ENCODE measurements at places on chromosomes 3 and 15. TPM values are rescaled to one million over a fixed set of nuclear protein-coding genes. Genes with fewer than 3 reads are reported as not detected.

GRCh38 chr3:14425581-14426304, 23.3 kb downstream of the SLC6A6 start:
- DNase-seq = no peak

DNA sequence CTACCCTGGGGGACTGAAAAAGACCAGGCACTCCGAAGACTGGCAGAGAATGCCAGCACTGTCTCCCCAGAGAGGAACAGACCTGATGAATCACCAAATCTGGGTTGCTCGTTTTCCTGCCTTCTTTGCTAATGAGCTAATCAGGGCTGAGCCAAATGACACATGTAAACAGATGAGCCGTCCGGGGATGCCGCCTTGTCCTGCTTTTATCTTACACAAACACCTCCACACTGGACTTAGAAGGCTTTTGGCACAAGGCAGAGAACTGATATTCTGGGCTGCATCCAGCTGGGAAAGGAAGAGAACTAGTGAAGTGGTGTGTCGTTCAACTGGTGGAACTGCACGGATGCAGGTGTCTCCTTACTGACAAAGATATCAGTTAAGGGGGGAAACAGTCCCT, 88.1 kb downstream of the MECOM start:
- no peak for DNase-seq

GRCh38 chr3:181698263-181698954, 13.3 kb upstream of the SOX2 start:
- no peak for DNase-seq

Gene MEIS2
- polyA plus RNA-seq = 167 TPM

Gene SOX2
- 0.68 TPM for polyA plus RNA-seq

DNA sequence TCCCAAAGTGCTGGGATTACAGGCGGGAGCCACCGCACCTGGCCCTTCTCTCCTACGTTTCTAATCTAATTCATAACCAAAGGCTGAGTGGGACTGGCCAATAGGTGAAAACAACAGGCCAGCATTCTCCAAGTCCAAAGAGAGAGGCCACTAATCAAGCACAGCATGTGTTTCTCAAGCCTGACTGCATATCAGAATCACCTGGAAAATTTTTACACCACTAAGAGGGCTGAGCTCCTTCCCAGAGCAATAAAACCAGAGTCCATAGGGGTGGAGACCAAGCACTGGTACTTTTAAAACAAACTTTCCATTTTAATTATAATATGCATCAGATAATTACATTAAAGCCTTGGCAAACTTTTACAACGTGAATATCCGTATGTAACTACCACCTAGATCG, 254.4 kb downstream of the OPA1 start:
- no peak for DNase-seq

DNA sequence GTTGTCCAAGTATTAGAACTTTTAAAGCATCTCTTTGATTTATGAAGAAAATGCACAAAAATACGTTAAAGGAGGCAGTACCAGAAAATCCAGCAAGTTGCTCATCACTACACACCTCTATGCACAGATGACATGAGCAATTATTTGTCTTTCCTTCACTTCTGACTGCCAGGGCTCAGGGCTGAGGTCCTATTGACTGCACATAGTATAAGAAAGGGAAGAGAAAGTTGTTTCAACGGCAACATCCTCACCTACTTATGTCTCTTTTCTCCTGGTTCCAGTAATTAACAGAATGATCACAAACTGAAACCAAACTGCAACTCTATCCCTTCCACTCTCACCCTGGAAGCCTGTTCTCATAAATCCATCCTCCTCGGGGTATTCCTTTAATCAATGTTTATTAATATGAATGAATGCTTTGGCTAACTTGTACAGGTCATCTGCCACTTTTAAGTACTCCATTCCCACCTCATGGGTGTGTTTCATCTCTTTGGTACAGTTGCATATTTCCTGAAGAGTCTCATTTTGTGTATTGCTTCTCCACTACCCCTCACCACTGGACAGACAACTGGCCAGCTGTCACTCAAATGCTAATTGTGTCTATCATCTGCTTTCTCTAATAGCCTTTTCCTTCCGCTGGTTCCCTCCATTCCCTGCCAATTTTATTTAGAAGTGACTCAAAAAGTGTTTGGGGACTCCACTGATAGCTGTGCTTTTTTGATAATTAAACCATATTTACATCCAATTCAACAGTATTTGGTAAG, 34.5 kb downstream of the RAB27A start:
- no peak for DNase-seq

GRCh38 chr3:104856741-104857140, 510.0 kb upstream of the ALCAM start:
- DNase-seq = no peak

DNA sequence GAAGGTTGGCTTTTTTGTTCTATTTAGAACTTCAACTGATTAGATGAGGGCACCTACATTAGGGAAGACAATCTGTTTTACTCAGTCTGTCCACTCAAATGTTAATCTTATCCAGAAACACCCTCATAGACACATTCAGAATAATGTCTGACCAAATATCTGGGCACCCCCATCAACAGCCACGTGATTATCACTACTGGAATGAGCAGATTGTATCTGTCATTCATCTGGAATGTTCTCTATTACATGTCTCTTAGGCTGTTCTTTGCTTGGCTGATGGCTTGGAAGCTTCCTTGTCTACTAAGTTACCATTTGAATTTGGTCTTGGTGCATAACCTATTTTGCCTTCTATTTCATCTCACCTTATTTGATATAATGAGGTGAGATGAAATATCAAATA, 15.7 kb upstream of the LRRC58 start:
- no peak for DNase-seq

DNA sequence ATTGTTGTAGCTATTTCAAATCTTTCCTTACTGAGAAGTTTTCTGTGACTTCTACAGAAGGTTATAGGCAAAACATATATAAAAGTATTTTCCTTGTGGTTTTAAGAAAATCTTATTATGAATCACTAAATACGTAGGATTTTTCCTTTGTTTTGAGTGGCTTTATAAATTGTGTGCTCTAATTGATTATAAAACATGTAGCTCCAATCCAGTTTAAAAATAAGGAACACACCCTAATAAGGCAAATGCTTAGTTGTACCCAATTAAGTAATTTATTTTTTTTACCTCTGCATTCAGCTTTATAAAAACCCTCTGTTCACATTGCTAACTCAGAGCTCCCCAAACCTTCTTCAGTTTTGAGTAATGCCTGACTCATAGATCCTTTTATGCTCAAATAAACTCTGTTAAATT, 408.0 kb downstream of the NAALADL2 start:
- no peak for DNase-seq

DNA sequence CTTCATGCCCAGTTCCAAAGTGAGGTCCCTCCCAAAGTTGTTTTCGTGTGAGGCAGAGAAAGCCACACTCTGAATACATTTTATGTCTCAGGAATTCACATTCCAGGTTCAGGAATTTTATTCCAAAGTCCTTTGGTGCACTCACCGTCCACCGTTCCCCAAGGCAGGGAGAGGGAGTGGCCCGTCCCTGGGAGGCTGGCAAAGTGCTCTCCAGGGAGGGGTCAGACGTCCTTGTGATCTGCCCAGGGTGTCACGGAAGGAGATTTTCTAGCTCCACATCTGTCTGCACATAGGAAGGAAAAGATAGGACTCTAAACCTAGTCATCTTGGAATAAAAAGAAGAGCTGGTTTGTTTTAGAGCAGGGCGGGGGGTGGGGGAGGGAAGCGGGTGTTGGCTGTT, 47.9 kb downstream of the KLF13 start:
- DNase-seq = no peak

Gene CACNA2D2
- polyA plus RNA-seq = 14.6 TPM

GRCh38 chr3:176872771-176873209, 324.5 kb downstream of the TBL1XR1 start:
- DNase-seq = peak; percentile 46

DNA sequence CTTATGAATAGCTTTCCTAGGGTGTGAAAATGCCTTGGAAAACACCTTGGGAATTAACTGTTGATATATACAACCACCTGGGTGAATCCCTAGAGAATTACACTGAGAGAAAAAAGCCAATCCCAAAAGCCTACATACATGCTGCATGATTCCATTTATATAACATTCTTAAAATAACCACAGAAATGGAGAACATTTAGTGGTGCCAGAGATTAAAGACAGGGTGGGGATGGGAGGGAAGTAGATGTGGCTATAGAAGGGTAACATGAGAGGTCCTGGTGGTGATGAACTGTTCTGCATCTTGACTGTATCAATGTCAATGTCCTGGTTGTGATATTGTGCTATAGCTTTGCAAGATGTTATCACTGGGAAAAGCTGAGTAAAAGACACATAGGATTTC, 291.0 kb downstream of the CLSTN2 start:
- DNase-seq = no peak

- DNase-seq = no peak
Measured at GRCh38 chr15:89899295-89899945, 5.6 kb upstream of the AP3S2 start.

- DNase-seq = no peak
Measured at GRCh38 chr3:98518816-98519215, 3.9 kb downstream of the CLDND1 start.

DNA sequence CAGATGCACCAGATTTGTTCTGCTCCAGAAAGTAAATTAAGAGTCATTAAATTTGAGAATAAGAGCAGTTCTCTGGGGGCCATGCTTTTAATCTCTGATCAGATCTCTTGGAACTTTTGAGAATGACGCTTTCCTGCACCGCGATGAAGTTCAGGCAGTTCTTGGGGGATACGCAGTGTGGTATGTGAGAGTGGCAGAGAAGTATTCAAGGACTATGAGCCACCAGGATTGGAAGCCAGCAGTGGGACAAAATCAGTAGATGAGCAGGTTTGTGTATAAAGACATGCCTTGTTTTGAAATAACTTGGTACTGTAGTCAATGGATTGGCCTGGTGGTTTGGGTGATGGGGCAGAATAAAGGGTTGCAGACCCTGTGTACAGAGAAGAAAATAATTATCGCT, 483.6 kb downstream of the ERC2 start:
- no peak for DNase-seq

DNA sequence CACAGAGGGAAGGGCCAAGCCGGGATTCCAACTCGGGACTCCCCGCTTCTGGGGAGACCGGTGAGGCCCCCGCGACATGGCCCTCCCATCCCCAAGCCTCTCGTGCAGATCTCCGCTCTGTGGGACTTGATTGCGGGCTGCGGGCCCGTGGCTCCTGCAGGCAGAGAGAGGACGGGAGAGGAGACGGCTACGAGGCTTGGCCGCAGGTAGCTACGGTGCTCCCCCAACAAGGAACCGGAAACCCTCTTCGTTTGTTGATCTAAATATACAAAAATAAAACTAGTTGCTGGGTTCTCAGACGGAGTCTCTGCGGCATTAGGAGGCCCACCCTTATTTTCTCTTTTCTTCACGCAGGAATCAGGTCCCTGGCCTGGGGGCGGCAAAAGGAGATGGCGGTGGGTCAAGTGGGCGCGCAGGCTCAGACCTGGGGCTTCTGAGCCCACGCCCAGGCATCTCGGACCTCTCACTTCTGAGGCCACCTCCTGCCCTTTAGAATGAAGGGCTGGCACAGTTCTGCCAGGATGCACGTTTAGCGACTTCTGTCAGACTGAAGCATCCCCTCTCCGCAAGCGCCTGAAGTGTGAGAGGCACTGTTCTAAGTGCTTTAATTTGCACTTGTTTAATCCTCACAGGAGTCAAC, 10.9 kb downstream of the GNB5 start:
- DNase-seq = no peak

Gene OR5K3
- polyA plus RNA-seq = not detected

DNA sequence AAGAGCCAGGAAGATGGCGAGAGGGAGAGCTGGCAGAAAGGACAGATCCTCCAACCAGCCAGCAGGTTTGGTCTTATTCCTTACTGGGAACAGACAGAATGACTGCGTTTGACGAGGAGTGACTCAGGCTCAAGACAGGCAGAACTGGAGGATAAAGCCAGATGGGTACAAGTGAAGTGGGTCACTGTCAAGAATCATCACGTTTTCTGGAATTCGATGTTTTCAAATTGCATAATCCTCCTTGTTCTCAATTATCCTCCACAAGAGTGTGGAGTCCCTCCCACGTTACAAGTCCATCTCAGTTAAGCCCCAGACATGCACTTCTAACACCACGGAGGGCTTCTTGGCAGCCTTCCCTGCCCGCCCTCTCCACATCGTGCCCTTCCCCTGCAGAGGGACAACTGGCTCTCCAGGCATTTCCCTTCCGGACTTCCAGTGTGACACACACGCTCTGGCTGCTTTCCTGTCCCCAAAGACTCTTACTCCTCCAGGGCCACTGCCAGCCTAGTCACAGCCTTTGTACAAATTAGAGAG, 183.1 kb downstream of the CHST2 start:
- peak; percentile 51 for DNase-seq

DNA sequence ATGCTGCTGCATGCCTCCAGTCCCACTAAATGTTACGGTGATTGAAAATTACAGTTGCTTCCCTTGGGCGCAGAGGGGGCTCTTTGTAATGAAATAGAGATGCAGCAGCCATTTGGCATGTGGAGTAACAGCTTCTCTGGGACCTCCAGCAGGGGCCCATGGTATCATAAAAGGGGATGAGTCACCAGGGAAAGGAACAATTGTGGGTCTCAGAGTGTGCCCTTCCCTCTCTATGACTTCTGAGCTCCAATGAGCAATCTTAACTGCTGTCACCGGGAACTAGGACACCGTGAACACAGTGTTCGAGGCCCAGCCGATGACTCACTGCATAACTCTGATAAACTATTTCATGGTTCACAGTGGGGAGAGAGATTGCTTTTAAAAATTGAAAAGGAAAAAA, 164.8 kb upstream of the NUDT16 start:
- no peak for DNase-seq

DNA sequence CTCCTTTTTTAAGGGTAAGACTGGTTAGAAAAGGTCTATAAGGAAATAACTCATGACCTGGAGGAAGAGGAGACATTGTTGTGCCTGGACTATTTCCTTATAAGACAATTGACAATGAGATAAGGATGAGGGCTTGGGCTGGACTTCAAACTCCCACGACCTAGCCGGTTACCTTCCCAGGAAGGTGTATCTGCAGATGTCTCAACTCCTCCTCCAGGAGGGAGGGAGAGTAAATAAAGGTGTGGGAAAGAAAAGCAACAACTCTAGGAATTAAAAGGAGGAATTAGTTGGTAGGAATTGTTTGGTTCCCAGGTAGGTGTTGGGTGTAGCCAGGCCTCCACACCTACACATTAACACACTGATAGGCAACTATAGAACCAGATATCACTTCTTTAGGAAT, 97.8 kb upstream of the TBL1XR1 start:
- DNase-seq = no peak

Measured in renal cortex interstitium (tissue), 15 donors.